ENCODE measurements at places on chromosomes 5 and 9.

- DNase-seq = no peak
Measured at GRCh38 chr5:131305138-131305689, 41.4 kb downstream of the CDC42SE2 start.

- DNase-seq = peak; percentile 80
Measured at GRCh38 chr5:138180183-138180782, 1.4 kb downstream of the KIF20A start.

- peak; percentile 60 for DNase-seq
Measured at GRCh38 chr5:34685485-34686165, 29.5 kb downstream of the RAI14 start.

DNA sequence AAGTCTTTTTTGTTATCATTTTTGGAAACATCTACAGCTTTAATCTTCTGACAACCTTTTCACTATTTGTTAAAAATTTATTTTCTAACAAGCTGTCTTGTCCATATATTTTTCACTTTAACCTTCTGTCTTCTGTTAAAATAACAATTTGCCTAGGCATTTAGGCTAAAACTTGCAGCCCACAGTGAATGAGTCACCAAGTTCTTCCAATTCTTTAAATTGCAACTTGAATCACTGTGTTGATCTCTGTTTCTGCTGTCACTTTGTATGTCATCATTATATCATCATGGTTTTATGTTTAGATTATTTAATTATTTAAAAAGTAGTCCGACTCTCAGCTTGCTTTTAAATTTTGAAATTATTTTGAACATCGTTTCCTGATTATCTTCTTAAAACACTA lies 473.8 kb upstream of the PTPRD start:
- DNase-seq = no peak

GRCh38 chr9:119853126-119853525 lies 483.9 kb upstream of the BRINP1 start:
- no peak for DNase-seq

DNA sequence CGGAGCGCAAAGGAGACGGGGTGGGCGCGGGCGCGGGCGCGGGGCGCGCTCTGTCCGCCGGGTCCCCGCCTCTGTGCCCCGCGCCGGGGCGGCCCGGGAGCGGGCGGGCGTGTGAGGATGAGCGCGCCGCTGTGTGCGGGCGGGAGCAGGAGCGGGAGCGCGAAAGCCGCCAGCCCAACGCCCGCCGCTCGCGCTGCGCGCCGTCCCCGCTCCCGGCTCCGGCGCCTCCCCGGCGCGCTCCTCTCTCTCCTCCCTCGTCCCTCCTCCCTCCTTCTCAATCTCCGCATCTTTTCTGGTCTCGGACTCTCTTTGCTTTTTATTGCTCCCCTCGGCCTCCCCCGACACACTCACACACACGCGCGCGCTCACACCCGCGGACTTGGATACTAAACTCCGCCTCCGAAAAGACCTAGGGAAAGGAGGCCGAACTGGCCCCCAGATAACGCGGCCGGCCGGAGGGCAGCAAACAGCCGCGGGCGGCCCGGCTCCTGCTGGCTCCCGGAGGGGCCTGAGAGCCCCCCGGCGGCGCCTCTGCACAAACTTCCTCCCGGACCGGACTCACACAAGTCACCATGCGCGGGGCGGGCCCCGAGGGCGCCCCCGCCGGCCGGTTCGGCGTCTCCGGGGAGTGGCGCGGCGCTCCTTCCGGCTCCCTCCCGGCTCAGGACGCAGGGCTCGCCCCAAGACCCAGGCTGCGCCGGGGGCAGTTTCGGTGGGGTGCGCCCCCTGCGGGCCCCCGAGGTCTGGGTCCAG lies at the start of gene FIBCD1:
Gene FIBCD1 (minus strand): TSS at position 596 of the 753 bp plus-strand sequence. CDS start 640 bp downstream, outside the sequence.
- peak; percentile 64 for DNase-seq
